ENCODE measurements at places on chromosomes 11 and 22.

DNA sequence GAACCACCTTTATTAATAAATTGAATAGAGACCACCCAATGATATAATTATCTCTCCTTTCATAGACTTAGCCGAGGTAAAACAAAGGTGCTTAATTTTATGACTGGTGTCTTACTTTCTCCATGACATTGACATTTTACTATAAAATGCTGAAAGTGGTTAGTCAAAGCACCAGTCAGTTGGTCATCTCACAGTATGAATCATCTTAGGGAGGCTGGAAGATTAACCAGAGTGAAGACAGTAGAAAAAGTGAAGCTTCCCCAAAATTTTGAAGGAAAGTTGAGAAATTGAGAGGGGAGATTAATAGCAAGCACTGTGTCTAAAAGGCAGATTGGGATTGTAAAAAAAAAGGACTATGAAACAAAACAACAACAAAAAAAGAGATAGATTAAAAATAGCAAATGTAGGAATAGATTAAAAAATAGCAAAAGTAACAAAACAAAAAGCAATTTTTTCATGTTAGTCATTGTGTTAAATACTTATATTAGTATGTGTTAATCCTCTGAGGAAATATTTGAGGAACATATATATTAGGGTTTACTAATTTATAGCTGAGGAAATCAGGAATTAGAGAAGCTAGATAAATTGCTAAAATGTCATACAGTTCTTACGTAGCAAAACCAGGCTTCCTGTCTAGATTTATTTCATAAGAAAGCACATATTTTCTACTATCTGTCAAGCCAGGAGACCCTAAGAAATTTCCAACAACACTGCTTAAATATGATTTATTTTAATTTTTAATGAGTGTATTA lies 557.3 kb upstream of the ANO5 start:
- DNase-seq = peak; percentile 4

DNA sequence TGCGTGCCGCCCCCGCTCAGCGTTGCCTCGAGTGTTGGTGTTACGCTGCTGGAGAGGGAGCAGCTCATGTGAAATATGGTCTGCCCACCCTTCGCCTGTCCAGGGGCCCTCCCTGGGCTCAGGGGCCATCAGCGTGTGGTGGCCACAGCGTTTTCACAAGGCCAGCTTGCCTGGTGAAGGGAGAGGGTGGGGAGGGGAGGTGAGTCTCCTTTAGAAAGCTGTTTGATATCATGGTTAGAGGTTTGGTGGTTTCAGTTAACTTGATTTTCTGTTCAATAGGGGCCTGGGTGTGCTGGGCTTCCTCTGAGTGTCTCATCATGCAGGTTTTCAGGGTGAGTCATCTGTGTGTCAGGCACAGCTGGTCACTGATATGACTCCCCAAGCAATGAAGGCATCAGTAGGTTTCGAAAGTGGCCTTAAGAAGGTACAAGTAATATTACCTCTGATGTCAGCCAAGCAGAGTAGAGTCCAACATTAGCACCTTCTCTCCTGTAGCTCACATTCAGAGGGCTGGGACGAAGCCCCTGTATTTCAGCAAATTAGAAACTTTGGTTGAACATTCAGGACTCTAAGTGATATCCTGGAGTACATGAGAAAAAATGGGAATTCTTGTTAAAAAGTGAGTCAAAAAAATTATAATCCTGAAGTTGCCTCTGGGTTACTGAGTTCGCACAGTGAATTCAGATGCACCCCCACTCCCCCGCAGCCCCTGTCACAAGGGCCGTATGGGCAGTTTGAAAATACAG lies 172.5 kb downstream of the TBC1D22A start:
- peak; percentile 90 for DNase-seq

GRCh38 chr22:42236268-42236667 lies 34.2 kb downstream of the TCF20 start:
- DNase-seq = no peak

- DNase-seq = no peak
Measured at GRCh38 chr11:27363576-27364117, 632 bp upstream of the CCDC34 start.

GRCh38 chr11:68142028-68142412 lies 20.8 kb upstream of the CHKA start:
- DNase-seq = peak; percentile 94

GRCh38 chr11:70421123-70421522 lies 22.8 kb downstream of the CTTN start:
- DNase-seq = peak; percentile 83

DNA sequence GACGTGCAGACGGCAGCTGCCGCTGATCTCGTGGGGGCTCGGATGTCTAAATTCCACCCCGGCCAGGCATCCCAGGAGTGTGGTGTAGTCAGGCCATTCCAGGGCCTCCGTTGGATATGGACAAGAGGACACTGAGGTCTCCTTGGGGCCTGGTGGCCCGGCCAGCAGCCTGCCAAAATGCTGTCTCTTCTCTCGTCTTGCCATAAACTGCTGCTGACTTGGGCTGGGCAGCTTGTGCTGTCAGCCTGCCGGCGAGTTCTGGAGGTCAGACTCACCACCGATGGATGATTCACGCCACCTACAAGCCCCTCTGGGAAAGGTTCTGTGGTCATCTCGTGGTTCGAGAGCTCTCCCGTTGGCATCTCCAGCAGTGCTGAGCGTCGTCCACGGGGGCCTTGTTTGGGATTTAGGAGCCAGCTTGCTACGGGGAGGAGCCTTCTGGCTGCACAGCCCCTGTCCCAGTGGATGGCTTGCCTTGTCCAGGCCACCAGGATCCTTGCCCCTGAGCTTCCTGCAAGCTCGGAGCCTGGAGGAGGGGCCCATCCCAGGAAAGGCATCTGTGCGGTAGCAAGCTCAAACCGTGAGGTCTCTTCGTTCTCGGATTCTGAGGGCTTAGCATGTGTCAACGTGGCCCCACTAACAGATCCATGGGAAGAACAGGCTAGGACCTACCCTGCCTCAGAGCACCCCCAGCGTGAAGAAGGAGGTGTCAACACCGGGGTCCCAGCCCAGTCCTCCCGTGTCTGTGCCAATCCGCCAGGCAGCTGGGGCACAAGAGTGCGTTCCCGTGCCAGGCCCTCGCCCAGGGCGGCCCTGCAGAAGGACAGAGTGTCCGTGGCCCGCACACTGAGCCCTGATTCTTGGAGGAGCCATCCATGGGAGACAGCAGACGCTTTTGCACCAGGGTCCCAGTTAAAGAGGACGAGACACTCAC lies 1114.1 kb downstream of the BRD1 start:
- peak; percentile 65 for DNase-seq

- DNase-seq = peak; percentile 44
Measured at GRCh38 chr11:65997286-65997685, 4.7 kb downstream of the EIF1AD start.

- DNase-seq = peak; percentile 22
Measured at GRCh38 chr11:112837162-112837826, 123.9 kb upstream of the NCAM1 start.

DNA sequence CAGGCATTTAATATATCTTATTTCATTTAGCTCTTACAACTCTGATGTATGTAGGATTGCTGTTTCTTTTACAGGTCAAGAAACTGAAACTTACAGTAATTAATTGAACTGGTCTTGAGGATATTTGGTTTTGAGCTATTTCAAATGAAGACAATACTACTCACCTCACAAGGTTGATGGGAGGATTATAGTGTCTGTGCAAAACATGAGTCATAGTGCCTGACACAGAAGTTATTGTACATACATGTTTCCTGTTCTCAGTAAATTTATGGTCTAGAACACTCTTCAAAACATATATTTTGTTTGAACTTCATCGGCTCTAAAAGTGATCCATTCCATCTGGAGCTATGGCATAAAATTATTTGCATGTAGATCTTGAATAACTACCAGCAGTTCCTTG lies 61.9 kb downstream of the CECR2 start:
- DNase-seq = peak; percentile 8

- no peak for DNase-seq
Measured at GRCh38 chr11:59078435-59078834, 7.7 kb upstream of the GLYATL1B start.

Data from NB4 (cell line).